T follicular helper cell (primary cell): ENCODE measurements at places on chromosomes 7 and 10.

- no peak for DNase-seq
Observed at GRCh38 chr7:122316467-122317388, 12.2 kb upstream of the FEZF1 start.

GRCh38 chr10:106595281-106595680, 569.2 kb downstream of the SORCS1 start:
- no peak for DNase-seq

GRCh38 chr10:126352453-126352852, 35.8 kb downstream of the ADAM12 start:
- no peak for DNase-seq

- DNase-seq: no peak
Observed at GRCh38 chr7:22765609-22766008, 38.6 kb downstream of the IL6 start.

DNA sequence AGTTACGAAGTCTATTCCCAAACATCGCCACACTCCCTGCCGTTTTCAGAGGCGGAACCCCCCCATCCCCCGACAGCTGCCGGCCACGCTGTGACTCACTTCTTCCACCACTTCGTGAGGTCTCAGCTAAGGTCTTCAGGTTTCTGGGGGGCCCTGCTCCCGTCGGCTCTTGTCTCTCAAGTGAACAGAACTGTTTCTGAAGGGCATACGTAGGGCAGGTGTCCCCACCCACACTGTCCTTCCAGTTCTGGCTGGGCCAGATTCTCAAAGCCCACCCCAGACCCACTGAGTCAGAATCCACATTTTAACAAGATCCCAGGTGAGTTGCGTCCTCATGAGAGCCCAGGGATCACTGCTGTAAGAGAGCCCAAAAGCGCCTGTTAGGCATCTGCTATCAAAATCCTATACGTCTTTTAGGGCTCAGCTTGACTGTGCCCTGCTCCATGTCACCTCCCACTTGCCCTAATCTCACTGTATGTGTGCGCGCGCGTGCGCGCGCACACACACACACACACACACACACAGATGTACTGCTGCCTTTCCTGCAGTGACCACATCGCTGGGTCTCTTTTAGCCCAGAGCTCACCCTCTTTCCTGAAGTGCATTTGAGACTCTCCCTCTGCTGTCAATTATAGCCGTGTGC, 78.8 kb downstream of the PROSER2 start:
- DNase-seq: no peak

GRCh38 chr7:123864966-123865365, 20.0 kb downstream of the HYAL4 start:
- DNase-seq: no peak

- no peak for DNase-seq
Observed at GRCh38 chr7:77348371-77348813, 67.8 kb downstream of the GSAP start.

DNA sequence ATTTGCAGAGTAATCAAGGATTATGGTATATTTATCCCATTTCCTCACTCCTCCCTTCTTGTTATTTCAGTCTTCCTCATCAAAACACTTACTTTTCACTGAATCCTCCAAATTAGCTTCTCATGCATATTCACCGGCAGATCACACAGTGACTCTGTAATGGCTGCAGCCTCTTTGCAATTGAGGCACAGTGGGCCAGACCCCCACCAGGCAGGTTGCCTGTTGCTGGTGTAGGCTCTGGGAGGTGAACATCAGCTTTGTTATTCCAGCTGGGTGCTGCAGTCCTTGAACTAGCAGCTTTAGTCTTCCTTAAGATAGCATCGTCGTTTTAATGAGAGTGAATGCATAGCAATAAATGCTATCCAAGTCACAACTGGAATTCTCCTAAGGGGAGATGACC, 449.3 kb downstream of the CNTNAP2 start:
- no peak for DNase-seq

DNA sequence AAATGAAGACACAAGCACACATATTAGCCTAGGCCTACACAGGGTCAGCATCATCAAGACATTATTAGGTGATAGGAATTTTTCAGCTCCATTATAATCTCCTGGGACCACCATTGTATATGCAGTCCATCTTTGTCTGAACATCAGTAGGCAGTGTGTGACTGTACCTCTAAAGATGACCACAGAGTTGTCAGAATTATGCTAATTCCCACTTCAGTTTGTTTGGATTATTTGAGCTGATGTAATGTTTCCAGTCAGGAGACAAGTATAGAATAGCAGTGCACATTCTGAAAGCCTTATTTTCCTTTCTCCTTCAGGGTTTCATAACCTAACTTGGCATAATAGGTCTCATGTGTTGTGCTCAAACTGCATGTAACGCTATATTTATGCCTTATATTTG, 306.4 kb downstream of the NXPH1 start:
- no peak for DNase-seq

- no peak for DNase-seq
Observed at GRCh38 chr7:43761938-43762692, 3.6 kb downstream of the BLVRA start.

- DNase-seq: no peak
Observed at GRCh38 chr10:108982159-108982558, 941.2 kb downstream of the XPNPEP1 start.

DNA sequence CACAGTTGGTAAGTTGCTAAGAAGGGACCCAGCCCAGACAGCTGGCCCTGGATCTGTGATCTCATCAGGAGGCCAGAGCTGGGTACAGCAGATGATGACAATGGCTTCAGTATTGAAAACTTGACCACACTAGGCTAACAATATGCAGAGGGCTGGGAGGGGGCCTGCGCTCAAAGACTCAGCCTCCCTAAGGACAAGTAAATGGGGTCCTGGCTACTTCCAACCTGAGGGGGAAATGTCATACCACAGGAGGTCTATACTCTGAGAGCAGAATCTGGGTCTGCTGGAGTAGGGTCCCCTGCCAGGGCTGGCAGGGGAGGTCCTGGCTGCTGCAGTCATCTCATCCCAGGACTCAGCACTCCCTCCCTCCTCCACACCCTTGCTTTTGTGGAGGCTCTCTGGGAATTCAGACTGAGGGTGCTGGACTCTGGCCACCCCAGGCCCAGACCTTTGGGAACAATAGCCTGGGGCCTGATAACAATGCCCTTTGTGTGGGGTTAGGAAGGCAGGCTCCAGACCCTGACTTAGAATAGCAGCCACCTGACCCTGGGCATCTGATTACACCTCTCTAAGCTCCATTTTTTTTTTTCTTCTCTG, 1.4 kb downstream of the FXYD4 start:
- no peak for DNase-seq

GRCh38 chr7:43749383-43749940, 9.0 kb upstream of the BLVRA start:
- no peak for DNase-seq

DNA sequence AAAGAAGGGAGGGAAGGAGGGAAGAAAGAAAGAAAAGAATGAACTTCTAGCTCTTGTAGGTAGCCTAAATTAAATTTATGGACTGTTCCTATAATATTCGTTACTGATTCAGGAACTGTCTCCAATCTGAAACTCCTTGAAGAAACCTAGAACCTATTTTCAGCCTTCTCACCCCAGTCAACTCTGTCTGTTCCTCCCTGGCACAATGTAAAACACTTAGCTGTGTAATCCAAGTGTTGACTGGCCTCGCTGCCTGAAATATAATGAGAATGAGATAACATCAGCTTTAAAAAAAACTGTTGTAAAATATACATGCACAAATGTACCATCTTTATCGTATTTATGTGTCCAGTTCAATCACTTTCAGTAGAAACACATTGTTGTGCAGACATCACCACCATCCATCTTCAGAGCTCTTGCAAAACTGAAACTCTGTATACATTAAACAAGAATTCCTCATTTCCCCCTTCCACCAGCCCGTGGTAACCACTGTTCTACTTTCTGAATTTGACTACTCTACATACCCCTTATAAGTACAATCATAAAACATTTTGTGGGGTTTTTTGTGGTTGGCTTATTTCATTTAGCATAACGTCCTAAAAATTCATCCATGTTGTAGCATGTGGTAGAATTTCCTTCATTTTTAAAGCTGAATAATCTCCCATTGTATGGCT, 6.3 kb upstream of the C7orf33 start:
- no peak for DNase-seq

DNA sequence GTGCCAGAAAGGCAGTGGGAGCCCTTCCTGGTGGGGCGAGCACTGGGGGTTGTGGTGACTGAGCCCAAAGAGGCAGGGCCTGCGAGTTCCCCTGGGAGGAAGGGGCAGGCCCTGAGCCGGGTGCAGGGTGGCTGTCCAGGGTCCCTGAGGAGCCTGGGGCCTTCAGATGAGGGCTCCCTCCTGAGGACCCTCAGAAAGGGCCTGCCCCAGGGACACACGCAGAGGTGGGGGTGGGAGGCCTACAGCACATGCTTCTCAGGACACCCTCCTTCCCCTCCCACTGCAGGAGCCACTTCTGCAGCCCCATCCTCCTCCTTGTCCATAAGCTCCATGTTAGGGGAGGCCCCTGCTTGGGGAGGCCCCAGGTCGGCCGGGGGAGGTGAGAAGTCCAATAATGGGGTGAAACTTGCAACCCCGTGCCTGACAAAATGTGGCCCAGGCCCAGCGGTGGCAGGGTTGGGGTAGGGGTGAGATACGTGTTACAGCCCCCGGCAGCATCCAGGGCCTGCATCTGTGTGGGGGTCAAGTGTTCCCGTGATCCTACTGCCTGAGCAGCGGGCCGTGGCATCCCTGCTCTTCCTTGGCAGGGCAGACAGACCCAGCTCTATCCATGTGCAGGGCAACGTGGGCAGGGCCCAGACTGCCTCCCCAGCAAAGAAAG, 31.8 kb upstream of the RET start:
- no peak for DNase-seq

DNA sequence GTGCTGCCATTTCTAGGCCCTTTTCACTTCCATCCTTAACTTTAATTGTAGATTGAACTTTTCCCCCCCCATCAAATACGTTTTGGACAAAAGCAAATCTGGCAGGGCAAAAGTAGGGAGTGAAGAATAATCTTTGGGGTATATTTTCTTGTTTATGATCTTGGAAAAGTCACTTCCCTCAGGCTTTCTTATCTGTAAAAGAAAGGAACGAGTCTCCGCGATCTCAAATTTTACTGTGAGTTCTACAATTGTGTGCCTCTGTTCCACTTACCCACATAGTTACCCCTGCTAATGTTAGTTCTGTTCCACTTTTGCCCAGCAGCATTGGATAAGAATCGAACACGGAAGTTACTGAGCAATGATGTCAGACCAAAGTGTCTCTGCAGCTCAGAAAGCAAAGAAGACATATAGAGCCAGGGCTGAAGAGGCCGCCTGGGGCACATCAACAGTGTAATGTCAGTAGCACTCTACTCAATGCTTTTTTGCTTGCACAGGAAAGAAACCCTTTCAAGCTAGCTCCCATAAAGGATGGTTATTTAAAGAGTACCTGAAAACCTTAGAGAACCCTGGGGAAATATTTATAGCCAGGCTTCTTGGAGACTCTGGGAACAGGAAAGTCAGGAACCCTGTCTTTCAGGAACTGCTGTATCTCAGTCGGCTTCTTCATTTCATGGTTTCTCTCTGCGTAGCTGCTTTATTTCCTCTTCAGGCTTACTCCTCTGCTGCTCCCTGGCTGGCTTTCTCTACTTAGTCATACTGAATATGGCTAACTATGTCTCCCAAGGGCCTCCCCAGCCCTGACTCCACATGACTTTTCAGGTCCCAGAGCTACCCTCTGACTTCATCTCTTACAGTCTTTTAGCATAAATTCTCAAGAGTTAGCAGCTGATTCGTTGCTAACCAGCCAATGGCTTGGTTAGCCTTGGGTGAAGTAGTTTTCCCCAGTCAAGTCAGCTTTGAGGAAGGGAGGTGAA, 123.7 kb upstream of the FAM3C start:
- no peak for DNase-seq

GRCh38 chr7:45242698-45243097, 85.1 kb downstream of the RAMP3 start:
- no peak for DNase-seq

DNA sequence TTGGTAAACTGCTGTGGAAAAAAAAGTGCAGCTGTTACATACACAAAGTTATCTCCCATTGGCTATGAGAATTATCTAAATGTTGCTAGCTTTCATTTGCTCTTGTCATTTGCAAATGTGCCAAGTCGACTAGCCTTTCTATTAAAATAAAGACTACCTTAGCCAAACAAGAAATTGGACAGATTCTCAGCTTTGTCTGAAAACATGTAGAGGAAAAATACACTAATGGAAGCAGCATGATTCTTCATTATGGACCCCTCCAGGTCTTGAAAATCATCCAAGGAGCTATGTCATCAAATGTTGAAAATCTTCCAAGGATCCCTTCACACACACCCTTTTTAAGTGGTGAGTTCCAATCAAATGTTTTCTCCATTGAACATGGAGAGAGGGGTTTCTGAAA, 237.7 kb downstream of the ETV1 start:
- no peak for DNase-seq

DNA sequence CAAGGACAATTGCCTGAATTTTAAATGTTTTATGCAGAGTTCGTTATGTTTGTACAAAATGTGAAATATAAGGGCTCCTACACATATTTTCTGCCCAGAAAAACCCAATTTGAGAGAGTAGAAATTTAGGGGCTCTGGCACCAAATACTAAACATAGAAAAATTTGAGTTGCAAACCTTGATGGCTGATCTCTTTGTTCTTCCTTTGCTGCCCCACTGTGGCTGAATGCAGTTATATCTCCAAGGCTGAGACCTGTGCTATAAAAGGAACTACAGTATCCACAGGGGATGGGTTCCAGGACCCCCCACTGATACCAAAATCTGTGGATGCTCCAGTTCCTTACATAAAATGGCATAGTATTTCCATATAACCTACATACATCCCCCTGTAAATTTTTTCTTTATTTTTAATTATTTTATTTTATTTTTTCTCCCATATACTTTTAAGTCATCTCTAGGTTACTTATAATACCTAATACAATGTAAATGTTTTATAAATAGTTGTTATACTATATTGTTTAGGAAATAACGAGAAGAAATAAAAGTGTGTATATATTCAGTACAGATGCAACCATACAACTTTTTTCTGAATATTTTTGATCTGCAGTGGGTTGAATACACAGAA, 22.5 kb downstream of the CFAP43 start:
- DNase-seq: peak; percentile 16

DNA sequence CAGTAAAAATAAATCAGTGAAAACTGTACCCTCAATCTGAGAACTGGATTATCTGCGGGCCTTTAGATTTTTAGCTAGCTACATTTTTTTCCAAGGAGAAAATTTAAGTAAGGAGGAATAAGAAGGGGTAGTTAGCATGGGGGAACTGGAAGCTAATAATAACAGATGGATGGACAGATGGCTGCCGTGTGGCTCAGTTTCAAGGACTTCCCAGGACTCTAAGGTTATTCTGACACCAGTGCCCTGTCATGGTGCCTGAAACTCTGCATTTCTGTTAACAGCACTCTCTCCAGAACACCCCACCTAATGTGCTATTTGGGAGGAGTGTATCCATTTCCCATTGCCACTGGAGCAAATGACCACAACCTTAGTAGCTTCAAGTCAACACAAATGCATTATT, 75.7 kb upstream of the PDE1C start:
- no peak for DNase-seq

DNA sequence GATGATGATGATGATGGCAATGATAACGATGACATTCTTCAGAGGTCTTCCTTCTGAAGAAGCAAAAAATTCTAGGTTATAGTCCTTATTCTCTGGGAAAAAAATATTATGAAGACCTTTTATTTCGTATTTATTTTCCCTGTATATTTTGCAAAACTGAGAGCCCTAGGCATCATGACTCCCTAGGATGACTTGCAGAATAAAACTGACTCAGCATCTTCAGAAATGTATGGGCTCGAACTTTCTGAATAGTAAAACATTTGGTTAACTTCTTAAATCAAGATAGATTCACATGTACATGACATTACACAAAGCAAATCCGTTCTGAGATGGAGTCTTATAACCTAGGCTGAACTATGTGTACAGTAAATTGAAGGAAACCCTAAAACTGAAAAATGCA, 29.4 kb downstream of the DKK1 start:
- no peak for DNase-seq

GRCh38 chr7:50282813-50283605, 21.5 kb upstream of the IKZF1 start:
- no peak for DNase-seq
